ENCODE measurements at places on chromosomes 2 and 18.

DNA sequence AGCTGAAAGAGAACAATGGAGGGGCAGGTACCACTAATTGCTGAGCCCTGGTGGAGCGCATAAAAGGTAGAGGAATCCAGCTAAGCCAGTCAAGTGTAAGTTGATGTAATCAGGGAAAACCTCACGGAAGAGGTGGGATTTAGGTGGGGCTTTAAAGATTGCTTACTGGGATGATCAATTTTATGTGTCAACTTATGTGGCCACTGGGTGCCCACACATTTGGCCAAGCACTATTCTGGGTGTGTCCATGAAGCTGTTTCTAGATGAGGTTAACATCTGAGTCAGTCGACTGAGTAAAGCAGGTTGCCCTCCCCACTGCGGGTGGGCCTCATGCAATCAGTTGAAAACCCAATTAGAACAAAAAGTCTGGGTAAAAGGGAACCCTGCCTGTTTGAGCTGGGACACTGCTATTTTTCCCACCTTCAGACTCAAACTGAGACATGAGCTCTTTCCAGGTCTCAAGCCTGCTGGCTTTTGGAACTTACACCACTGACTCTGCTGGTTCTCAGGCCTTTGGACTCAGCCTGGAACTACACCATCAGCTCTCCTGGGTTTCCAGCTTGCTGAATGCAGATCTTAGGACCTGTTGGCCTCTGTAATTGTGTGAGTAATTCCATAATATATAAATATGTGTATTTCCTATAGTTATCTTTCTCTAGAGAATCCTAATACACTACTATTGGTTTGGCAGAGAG, 67.3 kb downstream of the MYO5B start:
- DNase-seq = no peak

- DNase-seq = no peak
Observed at GRCh38 chr2:99079226-99079625, 62.3 kb upstream of the C2orf15 start.

- no peak for DNase-seq
Observed at GRCh38 chr2:225867071-225867470, 467.6 kb downstream of the NYAP2 start.

- DNase-seq = no peak
Observed at GRCh38 chr2:11710632-11711353, 35.6 kb upstream of the LPIN1 start.

- DNase-seq = no peak
Observed at GRCh38 chr2:42764901-42765300, 966 bp upstream of the OXER1 start.

- DNase-seq = no peak
Observed at GRCh38 chr2:144396318-144396717, 123.6 kb downstream of the ZEB2 start.

GRCh38 chr2:112140899-112141625, 2.9 kb downstream of the FBLN7 start:
- DNase-seq = no peak

- no peak for DNase-seq
Observed at GRCh38 chr2:200077210-200077650, 121.8 kb downstream of the MAIP1 start.

- no peak for DNase-seq
Observed at GRCh38 chr2:120287183-120288015, 34.7 kb downstream of the RALB start.

DNA sequence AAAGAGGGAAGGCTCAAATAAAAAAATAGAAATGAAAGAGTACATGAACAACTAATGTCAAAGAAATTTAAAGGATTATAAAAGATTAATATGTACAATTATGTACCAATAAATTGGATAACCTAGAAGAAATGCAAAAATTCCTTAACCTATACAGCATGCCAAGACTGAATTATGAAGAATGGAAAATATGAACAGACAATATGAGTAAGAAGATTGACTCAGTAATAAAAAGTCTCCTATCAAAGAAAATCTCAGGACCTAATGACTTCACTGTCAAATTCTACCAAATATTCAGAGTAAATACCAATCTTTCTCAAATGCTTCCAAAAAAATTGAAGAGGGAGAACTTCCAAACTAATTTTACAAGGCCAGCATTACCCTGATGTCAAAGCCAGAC, 120.2 kb upstream of the SPOPL start:
- DNase-seq = no peak

DNA sequence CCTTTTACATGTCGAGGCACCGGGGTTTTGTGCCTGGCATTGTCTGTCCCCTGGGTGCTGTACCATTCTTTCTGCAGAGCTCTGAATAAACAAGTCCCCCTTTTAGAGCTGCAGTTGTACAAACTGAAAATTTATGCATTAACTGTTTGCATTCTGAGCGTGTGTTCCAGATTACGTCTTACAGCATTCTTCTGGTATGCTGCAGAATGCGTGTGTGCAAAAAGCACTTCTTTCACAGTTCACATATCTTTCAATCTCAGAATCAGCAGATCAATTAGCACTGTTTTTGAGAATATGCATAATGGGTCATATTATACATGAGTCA, 27.5 kb downstream of the MEIS1 start:
- no peak for DNase-seq

GRCh38 chr2:12842917-12843316, 126.2 kb downstream of the TRIB2 start:
- DNase-seq = no peak

GRCh38 chr2:151200844-151201243, 60.8 kb downstream of the RBM43 start:
- DNase-seq = no peak

GRCh38 chr2:46942143-46942526, 26.5 kb upstream of the MCFD2 start:
- DNase-seq = no peak

GRCh38 chr2:10947446-10948187, 35.9 kb downstream of the KCNF1 start:
- DNase-seq = no peak

- DNase-seq = no peak
Observed at GRCh38 chr18:76472829-76473228, 22.2 kb downstream of the ZNF516 start.

- DNase-seq = no peak
Observed at GRCh38 chr18:2508155-2508554, 63.1 kb downstream of the METTL4 start.

DNA sequence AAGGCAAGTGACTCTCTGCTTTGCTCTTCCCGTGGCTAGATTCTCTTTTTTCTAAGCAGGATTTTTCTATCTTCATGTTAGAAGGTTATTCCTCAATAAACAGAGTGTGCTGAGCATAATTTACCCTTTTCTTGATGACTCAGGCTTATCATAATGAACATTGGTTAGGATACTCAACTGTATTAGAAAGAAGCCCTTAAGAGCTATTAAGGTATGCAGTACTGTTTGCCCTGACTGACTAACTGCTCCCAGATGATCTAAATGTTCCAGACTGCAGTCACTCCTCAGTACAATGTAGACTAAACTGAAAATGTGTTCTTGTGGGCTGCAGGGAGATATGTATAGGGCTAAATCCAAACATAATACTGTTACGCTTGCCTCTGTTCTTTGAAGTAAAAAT, 687.8 kb downstream of the NUP35 start:
- DNase-seq = no peak

DNA sequence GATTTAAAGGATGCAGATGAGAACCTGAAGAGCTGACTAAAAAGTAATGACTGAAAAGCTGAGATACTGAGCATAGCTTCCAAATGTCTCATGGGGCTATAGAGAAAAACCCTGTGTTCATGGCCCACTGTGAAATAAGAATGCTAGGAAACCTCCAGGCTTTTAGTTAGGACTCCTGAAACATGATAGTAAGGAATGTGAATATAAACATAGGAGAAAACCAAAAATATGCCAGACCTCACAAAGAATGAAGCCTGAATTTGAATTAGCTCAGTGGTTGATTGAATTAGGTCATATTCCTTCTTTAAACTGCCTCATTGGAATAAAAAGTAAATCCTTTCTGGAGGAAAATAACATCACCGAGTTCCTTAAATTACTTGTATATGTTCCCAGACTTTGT, 194.5 kb upstream of the NXPH2 start:
- no peak for DNase-seq

DNA sequence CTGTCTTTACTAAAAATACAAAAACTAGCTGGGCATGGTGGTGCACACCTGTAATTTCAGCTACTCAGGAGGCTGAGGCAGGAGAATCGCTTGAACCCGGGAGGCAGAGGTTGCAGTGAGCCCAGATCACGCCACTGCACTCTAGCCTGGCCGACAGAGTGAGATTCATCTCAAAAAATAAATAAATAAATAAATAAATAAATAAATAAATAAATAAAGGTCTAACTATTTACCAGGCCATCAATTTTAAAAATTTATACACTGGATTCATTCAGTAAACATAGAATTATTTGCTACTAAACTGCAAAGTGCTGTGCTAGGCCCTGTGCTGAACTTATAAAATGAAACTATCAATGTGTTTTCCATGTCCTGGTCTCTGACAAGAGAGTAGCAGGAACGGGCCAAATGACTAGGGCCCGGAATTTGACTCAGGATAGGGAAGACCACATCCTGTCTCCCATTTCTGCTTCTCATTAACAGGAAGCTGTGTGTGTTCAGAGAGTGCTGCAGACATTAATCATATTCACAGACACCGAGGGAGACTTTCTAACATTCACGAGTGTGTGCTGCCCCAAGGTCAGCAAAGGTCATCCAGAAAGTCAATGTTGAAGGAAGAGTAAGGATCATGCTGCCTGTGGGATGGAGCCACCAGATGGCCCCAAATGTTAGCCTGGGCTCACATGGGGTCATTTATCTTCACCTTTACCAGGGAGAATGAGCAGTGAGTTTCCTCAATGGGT, 95.8 kb downstream of the SPP2 start:
- no peak for DNase-seq

- DNase-seq = no peak
Observed at GRCh38 chr2:235054919-235055318, 103.1 kb downstream of the SH3BP4 start.

- DNase-seq = no peak
Observed at GRCh38 chr2:106941372-106941993, 55.5 kb upstream of the ST6GAL2 start.

GRCh38 chr2:176003958-176004357, 1.9 kb upstream of the LNPK start:
- DNase-seq = no peak

GRCh38 chr2:53051157-53051556, 716.4 kb upstream of the CHAC2 start:
- DNase-seq = no peak

DNA sequence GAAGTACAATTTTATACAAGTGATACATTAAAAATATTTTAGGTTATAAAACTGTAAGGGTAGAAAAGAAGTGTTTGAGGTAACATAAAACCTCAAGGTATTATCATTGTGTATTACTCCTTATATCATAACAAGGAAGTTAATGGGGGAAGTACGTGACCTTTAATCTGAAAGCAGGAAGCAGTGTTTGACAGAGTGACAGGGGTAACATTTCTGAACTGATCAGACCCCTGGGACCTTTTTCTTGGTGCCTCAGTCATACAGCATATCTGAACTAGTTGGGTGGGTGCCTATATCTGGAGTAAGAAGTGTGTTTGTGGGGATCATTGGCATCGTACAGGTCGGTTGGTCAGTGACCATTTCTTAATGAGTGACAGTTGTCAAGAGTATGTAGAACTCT, 43.0 kb downstream of the MALT1 start:
- DNase-seq = no peak

GRCh38 chr2:133886735-133887675, 318.7 kb upstream of the NCKAP5 start:
- DNase-seq = peak; percentile 53

DNA sequence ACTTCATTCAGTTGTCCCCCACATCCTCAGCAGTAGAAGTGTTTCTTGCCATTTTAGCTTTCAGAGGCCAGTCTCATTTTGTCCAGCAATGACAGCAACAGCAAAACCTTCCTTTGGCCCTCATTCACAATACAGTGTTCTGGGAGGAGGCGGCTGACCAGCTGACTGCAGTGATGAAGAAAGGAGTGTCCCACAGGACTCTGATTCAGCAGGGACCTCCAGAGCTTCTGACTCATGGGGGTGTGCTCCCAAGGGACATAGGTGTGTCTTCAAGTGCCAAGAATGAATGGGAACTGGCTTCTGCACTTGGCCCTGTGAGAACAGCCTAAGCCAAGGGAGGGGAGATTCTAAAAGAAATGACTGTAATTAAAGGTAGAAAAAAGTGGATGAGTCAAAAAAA, 147.0 kb upstream of the PELI1 start:
- no peak for DNase-seq

DNA sequence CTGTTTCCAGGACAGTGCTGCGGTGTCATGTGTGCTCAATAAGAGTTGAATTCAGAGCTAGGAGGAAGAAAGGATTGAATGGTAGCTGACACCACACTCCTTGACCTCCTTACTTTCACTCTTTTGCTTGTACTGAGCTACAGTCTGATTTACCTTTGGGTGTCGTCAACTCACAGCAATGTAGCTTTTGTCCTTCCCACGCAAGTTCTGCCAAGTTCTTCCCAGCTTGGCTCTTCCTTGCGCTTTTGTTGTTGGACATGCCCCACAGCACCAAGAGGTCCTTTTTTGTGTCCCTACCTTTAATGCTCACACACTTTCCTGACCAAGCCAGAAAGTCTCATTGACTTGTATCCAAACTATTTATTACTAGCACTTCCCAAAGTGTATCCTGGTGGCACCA, 38.3 kb upstream of the ITGB6 start:
- no peak for DNase-seq

- DNase-seq = no peak
Observed at GRCh38 chr2:120684289-120685065, 51.2 kb upstream of the GLI2 start.
